Stimulated activated CD4-positive, alpha-beta T cell treated with anti-CD3 and anti-CD28 coated beads, Interleukin-1b, Interleukin-23, amount 100 ng/mL, for 1 hour (primary cell): ENCODE measurements at places on chromosomes 3 and 15.

GRCh38 chr15:50046159-50046558 lies 72.9 kb downstream of the ATP8B4 start:
- no peak for DNase-seq

GRCh38 chr3:182843478-182843877 lies 50.2 kb downstream of the ATP11B start:
- DNase-seq, result no peak

DNA sequence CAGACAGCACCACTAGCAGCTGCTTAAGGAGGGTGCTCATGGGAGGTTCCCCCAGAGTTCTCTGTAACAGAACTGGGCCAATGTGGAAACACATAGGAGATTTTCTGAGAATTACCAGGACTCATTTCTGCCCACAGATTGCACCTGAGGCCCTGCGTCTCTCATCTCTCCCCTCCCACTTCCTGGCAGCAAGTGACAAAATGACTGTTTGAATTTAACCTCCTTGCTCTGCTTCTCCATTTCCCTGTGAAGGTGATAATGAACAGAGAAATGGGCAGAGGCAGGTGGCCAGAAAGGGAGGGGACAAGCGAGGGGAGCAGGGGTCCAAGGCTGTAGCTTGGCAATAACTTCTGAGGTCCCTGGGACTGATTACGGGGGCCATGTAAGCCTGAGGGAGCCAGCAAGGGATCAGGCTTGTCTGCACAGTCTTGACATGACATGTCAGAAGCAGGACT lies 8.0 kb downstream of the EPHB1 start:
- no peak for DNase-seq

DNA sequence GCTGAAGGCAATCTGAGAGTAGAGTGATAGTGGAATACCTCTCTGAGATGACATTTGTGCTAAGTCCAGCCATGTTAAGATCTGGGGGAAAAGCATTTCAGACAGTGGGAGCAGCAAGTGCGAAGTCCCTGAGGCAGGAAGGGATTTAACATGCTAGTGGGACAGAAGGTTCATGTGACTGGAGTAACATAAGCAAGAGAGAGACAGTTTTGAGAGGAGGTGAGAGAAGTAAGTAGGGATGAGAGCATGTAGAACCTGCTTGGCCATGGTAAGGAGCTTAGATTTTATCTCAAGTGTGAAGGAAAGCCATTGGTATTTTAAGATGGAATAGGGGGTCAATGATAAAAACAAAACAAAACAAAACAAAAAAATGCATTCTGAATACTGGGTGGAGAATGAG lies 358.6 kb upstream of the KCNH8 start:
- no peak for DNase-seq

GRCh38 chr3:127760791-127761440 lies 61.4 kb downstream of the MGLL start:
- no peak for DNase-seq

GRCh38 chr3:29144361-29144760 lies 136.5 kb upstream of the RBMS3 start:
- DNase-seq, result no peak

GRCh38 chr15:101063212-101063611 lies 144.1 kb downstream of the LRRK1 start:
- no peak for DNase-seq
